Stimulated activated CD8-positive, alpha-beta memory T cell treated with anti-CD3 and anti-CD28 coated beads, Interleukin-7, amount 100 ng/mL, for 4 hours (primary cell): ENCODE measurements at places on chromosomes 7 and 10.

- no peak for DNase-seq
Observed at GRCh38 chr7:81500631-81501030, 269.2 kb downstream of the HGF start.

DNA sequence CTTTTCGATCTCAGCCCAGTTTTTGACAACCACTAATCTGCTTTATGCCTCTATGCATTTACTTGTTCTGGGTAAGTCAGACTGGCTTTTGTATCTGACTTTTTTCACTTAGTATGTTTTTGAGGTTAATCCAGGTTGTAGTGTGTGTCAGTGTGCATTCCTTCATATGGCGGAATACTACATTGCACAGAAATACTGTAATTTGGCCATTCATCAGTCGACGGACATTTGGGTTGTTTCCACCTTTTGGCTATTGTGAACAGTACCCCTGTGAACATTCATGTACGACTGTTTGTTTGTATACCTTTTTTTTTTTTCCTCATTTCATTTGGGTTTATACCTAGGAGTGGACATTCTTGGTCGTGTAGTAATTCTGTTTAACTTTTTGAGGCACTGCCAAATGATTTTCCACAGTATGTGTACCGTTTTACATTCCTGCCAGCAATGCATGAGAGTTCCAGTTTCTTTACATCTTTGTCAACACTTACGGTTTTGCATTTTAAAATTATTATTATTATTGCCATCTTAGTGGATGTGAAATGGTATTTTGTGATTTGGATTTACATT is 57.4 kb downstream of the MKLN1 start:
- DNase-seq: no peak

DNA sequence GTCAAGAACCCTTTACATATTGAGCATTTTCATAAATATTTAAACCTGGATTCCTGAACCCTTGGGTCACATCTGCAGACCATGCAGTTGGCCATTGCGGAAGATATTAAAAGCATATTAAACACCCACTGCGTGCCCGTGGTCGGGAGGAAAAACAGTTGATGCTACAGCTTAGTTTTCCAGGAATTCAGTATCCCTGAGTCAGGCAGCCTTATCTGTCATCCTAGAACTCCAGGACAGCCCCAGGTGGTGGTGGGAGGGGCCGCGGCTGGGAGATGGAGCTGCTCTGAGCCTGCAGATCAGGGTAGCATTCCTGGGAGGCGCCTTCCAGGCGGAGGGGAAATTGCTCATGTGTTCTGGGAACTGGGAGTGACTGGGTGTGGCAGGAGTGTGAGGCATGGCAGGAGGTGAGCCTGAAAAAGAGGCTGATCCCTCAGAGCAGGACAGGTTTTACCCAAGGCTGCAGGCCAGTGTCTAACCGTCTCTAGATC is 222.9 kb upstream of the SH2B2 start:
- no peak for DNase-seq

- no peak for DNase-seq
Observed at GRCh38 chr7:141072548-141073172, 1.2 kb upstream of the TMEM178B start.

- DNase-seq: no peak
Observed at GRCh38 chr10:48691812-48692528, 7.3 kb downstream of the WDFY4 start.

GRCh38 chr10:79202188-79203013 is 133.6 kb downstream of the ZMIZ1 start:
- DNase-seq: peak; percentile 10

- DNase-seq: no peak
Observed at GRCh38 chr10:12961416-12962205, 39.9 kb downstream of the CCDC3 start.

DNA sequence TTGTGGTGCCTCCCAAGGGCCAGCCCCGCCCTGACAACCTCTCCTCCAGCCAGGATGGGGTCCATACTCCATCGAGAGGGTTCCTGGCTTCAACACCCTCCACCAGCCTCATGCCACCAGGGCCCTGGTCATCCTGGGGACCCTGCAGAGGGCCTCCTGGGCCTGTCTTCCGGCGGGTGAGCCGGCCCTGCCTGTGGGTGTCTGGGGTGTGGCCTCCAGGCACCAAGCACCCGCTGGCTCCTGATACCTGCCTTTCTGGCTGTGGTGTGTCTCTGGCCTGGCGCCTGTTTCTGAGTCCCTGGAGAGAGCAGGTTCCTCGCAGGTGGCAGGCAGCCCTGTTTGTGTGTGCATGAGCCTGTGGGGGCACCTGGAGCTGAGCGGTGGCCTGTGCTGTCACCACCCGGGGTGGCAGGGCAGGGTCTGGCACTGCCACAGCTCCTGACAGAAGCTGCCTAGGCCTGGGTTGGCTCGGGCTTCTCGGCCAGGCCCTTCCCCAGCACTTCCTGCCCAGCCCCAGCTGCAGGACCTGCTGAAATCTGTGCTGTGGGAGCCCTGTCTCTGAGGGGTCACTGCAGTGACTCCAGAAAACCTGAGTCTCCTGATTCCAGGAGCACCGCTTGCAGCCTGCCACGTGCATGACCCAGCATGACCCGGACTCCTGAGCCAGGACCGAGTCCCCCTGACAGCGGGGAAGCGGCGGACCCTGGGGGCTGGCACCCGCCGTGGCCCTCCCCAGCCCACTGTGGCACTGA is 18.4 kb downstream of the ADAM8 start:
- no peak for DNase-seq

GRCh38 chr10:80126876-80127275 is 5.7 kb upstream of the PLAC9 start:
- DNase-seq: no peak

- no peak for DNase-seq
Observed at GRCh38 chr10:58734116-58734515, 221.4 kb downstream of the BICC1 start.

DNA sequence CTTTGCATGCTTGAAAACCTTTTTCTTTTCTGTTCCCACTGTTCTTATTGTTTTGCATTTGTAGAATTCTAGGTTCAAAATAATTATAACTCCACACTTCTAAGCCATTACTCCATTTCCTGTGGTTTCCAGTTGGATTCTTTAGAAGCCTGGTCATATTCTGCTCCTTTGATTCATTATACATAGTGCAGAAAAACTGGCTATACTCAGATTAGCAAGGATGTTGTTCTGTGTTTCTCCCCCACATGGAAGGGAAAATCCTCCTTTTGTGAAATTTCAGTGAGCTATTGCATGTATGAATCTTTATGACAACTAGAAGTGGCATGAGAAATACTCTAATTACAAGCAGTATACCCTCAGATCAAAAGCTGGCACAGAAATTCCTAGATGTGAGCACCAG is 79.5 kb downstream of the SLC13A1 start:
- DNase-seq: no peak

GRCh38 chr7:135490783-135491182 is 19.1 kb downstream of the CNOT4 start:
- DNase-seq: no peak

DNA sequence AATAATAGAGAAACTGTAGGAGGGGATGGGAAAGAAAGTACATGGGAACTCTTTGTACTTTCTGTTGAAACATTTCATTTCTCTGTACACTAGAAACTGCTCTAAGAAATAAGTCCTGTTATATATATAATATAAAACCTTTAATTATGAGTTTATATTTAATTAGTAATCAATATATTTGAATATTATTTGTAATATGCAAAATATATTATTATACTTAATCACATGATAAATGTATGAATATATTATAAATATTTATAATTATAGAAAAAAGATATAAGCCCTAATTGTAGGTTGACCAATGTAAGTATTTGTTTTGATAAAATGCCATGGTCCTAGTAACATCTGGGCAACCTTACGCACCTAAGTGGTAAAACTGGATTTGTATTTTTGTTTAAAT is 51.0 kb downstream of the GNAT3 start:
- no peak for DNase-seq

DNA sequence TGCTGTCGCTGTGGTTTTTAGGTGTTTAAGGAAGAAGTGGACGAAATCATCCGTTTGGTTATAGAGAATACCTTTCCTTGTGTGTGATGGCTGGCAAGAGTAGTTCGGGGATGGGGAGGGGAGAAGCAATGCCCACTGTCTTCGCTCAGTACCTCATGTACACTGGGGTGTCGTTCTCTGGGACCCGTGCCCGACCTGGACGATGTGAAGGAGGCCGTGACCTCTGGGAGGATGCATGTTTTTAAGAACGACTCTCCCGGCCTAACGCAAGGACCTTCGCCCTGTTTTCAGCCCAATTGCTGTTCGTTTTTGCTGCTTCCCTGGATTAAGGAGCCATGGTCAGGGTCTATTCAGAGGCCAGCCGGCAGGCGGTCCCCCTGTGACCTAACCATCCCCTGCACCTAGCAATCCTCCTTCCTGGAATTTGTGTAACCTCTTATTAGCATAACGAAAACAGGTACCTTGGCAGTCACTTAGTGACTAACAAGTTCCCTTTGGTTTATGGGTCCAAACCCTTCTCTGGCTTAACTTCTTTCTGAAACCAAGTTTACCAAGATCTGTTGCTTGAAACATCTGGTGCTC is 1.3 kb downstream of the NFE2L3 start:
- DNase-seq: no peak

DNA sequence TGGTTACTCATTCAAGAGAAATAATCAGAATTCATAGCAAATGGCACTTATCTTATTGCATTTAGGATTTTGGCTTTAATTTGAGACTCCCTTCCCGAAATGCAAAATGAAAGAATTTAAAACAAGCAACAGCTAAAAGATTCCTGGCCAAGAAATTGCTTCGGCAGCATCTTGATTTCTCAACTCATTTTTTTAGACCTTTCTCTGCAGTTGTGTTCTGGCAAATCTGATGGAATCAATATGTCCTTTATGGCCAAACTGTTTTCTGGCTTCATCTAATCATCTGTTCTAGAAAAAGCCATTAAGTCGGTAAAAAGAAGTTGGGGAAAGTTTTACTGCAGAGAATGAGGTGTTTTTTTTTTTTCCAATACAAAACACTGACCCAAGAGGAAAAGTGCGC is 172.1 kb downstream of the SLC16A9 start:
- no peak for DNase-seq

DNA sequence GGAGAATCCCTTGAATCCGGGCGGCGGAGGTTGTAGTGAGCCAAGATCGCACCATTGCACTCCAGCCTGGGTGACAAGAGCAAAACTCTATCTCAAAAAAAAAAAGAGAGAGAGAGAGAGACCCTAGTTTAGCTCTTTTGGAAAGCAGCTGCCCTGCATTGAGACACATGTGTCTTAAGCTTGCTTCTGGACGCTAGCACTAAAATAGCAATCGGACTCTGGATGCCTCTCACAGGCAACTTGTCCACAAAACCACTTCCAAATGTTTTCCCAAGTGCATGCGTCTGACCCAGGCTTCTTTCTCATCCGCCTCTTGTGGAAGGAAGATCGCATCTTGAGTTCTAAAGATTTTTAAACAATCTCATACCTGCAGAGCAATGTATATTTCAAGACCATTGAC is 182.7 kb downstream of the CUX1 start:
- DNase-seq: no peak

GRCh38 chr7:140810385-140810784 is 113.9 kb downstream of the NDUFB2 start:
- DNase-seq: no peak

GRCh38 chr10:113739577-113739976 is 11.9 kb upstream of the PLEKHS1 start:
- no peak for DNase-seq

GRCh38 chr7:150715293-150715692 is 1.1 kb upstream of the GIMAP1 start:
- DNase-seq: no peak
